Psoas muscle (tissue), 8 donors: ENCODE measurements at places on chromosomes 3 and 15. TPM values are rescaled to one million over a fixed set of nuclear protein-coding genes. Genes with fewer than 3 reads are reported as not detected.
A peak's percentile ranks its signal among the peaks of the same experiment; 100 is the strongest.

- DNase-seq: no peak
Observed at GRCh38 chr3:191356631-191357439, 26.5 kb upstream of the UTS2B start.

GRCh38 chr3:157113832-157114505, 46.0 kb downstream of the CCNL1 start:
- no peak for DNase-seq

DNA sequence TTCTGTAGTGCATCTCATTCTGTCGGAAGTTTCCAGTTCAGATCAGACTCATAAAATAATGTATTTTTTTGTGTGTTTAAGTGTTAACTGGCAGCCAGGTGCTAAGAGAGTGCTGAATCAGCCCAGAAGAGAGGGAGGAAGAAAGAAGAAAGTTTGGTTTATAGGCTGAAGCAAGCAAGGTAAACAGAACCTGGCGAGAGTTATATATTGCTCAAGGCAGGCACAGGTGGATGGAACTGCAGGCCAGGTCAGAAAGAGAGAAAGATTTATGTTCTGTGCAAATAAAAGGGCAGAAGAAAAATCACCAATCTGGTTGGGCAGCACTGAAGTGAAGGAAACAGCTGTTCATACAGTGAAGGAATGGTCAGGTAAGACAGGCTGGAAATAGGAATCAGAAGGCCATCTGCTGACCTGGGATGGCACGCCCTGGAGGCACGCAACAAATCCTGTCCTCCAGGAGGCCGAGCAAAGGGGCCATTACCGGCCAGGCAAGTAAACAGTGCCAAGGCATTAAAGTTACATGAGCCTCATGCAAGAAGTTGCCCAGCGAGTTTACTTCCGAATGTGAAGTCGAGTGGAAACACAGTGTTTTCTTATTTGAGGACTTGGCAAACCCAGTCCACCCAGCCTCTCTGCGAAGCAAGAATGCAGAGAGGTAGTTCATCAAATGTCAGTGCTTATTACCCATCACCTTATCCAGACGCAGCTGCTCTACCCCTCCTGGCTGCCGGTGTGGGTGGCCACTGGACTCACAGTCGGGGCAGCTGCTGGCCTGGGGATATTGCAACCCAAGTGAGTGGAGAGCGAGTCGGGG, 309.8 kb downstream of the VPS13C start:
- DNase-seq: no peak

GRCh38 chr15:31069360-31070000, 32.0 kb downstream of the TRPM1 start:
- DNase-seq: no peak

- DNase-seq: no peak
Observed at GRCh38 chr3:143165211-143165610, 45.6 kb downstream of the CHST2 start.

GRCh38 chr3:119600732-119601131, 3.0 kb downstream of the PLA1A start:
- peak; percentile 26 for DNase-seq

Gene DAZL
- not detected for total RNA-seq

Gene RAB5A
- total RNA-seq: 59.5 TPM

- peak; percentile 27 for DNase-seq
Observed at GRCh38 chr15:99054025-99054387, 46.4 kb upstream of the PGPEP1L start.
